ENCODE measurements at places on chromosomes 16 and 17. TPM values are rescaled to one million over a fixed set of nuclear protein-coding genes. Genes with fewer than 3 reads are reported as not detected.

- DNase-seq: no peak
Observed at GRCh38 chr17:4446326-4447071, 12.8 kb downstream of the SPNS3 start.

DNA sequence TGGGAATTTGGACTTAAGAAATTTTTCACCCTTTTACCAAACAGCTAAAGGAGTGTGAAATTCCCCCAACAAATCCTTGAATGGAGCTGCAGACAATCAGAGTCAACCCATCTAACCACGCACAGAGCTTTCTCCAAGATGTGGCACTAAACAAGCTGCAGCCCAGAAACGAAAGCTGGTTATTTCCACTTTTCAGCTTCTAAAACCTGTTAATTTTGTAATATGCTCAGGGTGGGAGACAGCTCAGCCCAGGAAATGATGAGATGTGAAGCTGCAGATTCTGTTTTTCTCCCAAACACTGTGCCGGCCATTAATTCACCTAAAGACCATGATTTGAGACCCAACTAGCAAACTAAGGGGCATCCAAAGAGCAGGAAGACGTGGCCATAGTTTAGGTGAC, 33.2 kb upstream of the ABR start:
- DNase-seq: no peak

DNA sequence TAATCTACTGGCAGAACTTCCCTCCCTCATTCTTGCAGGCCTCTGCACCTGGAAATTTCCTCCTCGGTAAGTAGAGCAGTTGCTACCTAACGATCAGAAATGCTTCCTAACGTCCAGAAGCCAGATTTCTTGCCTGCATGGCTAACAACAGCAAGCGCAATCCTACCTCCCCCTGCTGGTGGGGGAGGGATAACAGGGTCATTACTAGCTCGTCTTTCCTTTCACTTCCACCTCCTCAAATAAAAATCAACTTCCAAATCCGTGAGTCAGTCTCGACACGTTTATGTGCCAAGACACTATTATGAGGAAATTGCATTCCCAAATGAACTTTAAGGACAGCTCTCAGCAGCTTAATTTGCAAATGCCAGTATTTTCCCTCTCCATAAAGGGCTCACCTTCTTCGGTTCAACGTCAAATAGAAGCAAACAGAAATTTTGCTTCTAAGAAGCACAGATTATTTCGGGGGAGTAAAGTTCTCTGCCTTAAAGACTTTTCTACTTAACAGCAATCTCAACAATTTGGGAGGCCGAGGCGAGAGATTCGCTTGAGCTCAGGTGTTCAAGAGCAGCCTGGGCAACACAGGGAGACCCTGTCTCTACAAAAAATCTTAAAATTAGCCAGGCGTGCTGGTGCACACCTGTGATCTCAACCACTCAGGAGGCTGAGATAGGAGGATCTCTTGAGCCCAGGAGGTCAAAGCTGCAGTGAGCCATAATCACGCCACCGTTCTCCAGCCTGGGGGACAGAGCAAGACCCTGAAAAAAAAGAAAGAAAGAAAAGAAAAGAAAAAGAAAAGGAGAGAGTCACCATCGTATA, 188.6 kb upstream of the PSMD7 start:
- DNase-seq: peak; percentile 22

DNA sequence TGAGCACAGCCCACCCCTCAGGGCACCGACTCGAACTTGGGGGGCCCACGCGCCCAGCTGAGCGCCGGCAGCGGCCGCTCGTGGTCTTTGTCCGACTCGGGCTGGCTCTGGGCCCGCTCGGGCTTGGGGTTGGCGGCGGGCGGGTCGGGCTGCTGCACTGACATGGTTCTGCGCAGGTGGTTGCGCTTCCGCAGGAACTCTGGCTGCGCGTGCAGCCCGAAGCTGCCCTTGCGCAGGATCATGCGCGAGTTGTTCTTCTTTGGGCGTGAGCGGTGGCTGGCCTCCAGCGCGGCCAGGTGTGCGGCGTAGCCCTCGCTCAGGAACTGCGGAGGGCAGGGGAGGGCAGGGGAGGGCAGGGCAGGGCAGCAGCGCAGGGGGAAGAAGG, 11.1 kb downstream of the PIMREG start:
- DNase-seq: peak; percentile 59

DNA sequence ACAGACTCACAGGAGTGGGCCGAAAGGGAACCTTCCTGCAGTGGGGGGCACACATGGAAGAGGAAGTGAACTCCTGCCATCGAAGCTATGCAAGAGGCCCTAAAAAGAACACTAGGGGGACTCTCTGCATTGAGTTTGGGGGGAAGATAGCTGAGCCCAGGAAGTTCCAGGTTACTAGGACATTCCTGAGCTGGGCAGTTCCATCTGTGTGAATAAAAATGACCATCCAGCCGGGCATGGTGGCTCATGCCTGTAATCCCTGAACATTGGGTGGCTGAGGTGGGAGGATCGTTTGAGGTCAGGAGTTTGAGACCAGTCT, 211.8 kb downstream of the ZNF423 start:
- DNase-seq: peak; percentile 58

GRCh38 chr16:74561626-74562025, 45.3 kb downstream of the GLG1 start:
- DNase-seq: no peak

DNA sequence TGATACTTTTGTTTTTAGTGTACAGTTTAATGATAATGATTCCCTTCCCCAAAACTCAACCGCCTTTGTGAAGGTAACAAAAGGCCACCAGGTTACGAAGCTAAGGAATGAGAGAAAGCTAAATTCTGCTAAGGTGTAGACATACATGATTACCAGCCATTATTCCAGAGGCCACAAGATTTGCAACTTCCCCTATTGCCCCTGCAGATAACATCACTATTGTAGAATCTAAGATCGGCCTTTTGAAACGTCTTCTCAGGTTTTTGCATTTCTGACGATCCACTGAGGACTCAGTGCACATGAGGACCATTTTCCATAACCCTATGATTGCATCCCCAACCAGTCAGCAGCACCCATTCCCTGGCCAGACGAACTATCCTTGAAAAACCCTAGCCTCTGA, 33.9 kb upstream of the SNN start:
- DNase-seq: no peak

DNA sequence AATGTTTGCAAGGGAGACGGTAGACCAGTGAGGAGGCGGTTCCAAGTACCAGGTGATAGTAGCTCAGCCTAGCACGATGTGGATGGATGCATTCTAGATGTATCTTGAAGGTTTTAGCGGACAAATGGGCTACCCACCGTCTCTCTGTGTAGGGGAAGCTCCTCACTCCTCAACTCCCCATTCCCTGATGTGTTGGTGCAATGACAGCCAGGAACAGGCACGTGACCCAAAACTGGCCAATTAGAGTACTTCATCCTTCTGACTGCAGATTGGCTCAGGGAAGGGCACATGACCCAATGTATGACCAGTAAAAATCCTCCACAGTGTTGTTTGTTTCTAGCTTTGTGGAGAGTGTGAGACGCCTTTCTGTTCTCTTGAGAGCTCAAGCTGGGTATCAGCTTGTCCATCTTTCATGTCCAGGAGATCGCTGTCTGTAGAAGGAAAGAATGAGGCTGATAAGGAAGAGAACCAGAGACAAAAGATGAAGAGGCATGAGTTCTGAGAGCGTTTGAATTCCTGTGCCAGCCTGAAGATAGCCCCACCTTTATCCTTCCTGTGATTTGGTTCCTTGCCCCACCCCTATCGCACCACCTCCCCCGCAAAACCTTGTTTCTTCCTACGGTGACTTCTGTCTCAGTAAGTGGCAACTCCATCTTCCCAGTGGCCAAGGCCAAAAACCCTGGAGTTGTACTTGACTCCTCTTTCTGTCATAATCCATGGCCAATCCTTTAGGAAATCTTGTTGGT, 2.3 kb upstream of the BORCS6 start:
- DNase-seq: peak; percentile 94

The KRTAP16-1 gene
- not detected for total RNA-seq

The ZNF174 gene
- total RNA-seq: 8.5 TPM

- DNase-seq: peak; percentile 96
Observed at GRCh38 chr17:76726231-76726775, at the start of gene JMJD6. JMJD6 (minus strand) TSS chr17:76726606; CDS start chr17:76726475, 131 bp downstream.

- DNase-seq: peak; percentile 94
Observed at GRCh38 chr17:38881600-38882191, 11.8 kb downstream of the LASP1 start.

- DNase-seq: no peak
Observed at GRCh38 chr16:2148714-2149629, 547 bp downstream of the RAB26 start.
